ENCODE measurements at places on chromosomes 3 and 15.

DNA sequence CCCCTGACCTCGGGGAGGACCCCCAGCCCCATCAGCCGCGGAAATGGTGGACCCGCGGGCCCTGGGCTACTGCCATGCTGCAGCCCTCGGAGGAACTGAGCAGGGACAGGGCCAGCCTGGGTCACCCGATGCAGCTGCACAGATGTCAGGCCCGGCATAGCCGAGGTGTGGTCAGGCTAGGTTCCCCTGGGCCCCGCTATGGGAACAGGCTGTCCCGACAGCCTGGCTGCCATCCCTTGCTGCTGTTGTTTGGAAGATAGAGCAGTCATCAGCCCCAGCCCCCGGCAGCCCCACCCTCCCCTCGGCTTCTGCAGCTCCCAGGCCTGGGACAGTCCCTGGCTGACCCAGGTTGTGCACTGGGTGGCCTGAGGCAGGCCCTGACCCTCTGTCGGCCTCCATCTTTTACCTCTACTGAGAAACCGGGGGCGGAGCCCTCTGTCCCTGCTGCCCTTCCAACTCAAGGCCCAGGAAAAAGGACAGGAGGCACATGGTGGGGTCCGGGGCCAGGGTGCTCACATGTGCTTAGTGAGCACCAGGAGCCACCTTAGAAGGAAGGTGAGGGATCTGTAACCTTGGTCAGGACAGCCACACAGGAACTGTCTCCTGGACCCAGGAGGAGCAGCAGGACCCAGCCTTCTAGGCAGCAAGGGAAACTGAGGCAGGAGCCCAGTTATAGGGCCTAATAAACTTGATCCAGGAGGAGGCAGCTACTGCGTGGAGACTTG is 31.5 kb upstream of the FBLN2 start:
- no peak for DNase-seq

GRCh38 chr15:82174471-82175235 is 87.9 kb downstream of the EFL1 start:
- DNase-seq: no peak

DNA sequence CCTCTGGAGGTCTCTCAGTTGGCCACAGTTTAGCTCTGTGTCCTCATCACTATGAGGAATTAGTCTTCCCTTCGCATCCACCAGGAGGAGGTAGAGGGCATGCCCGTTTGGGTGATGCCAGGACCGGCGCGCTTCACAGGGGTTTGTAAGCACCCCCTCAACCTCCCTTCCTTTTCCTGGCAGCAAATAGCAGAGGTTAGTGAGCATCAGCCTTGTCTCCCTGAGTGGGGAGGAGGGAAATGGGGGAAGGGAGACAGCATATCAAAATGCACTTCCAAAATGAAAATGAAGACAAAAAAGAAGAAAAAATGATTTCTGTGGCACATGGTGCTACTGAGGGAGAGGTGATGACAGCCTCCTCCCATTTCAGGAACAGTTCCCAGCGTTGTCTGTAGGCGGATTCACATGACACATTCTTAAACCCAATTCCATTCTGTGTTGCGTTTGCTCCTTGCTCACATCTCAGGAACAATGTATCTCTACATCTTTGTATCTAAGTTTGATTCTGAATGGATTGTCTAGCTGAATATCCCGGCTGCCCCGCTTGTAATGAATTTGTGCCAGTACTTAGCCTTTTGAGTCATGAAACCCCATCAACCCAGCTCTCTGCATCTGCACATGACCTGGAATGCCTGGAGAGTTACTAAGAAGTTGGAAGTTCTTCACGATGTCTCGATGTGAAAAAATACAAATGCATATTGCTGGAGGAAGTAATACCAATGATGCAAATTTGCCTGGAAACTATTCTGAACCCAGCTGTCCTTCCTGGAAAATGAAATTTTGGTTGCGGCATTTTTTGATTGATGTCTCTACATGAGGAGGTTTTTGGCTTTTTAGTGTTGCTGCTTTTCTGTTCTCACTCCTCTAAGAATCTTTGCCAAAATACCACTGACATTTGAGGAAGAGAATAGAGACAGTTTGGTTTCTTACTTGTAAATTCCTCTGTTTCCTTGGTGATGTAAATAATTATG is 45.2 kb downstream of the TYRO3 start:
- DNase-seq: no peak

GRCh38 chr15:38021259-38021658 is 86.8 kb downstream of the TMCO5A start:
- no peak for DNase-seq

DNA sequence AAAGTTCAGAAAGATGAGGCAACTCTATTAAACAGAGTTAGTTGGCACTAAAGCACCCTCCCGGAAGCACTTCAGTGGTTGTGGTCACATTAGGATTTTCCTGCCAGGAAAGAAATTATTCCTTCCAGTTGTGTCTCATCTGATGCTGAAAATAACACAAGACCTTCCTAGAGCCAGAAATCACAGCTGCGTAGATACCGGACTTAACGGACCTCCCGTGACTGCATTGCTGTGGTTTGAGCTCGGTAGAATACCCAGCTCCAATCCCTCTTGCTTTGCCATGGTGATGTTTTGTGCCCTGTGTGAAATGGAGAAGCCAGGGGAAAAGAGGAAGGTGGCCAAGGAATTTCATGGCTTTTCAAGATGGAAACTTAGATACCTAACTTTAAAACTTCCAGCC is 215.0 kb upstream of the IGF1R start:
- DNase-seq: no peak

- no peak for DNase-seq
Measured at GRCh38 chr3:136787349-136787748, 31.6 kb upstream of the SLC35G2 start.
